ENCODE measurements at places on chromosomes 5 and 9. TPM values are rescaled to one million over a fixed set of nuclear protein-coding genes. Genes with fewer than 3 reads are reported as not detected.

Gene ZNF454
- total RNA-seq: not detected

DNA sequence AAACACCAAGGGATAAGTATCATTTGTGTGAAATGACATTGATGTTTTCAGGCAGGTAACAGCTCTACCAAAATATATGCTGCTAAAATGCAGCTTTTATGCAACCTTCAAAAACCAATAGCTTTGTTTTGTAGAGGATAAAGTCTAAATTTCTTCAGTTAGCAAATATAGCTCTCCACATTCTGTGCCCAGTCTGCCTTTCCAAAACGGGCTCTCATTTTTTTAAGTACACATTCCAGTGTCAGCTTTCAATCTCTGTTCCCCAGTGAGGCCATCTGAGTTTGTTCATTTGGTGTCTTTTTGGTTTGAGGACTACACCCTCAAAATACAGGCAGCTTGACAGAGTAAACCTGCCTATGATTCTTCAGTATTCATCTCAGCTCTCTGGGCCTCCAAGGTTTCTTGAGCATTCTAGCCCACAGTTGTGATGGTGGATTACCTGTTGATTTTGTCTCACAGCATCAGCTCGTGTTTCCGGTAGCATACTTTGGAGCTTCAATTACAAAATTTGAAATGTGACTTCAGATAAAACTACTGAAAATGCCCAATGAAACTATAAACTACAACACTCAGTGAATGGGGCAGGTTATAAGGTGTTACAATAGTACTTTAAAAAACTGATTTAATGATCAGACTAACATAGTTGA, 55.7 kb downstream of the NR3C1 start:
- no peak for DNase-seq

GRCh38 chr9:130639124-130639765, 25.1 kb upstream of the PRDM12 start:
- no peak for DNase-seq

GRCh38 chr5:135191084-135191826, 157.2 kb upstream of the PITX1 start:
- peak; percentile 69 for DNase-seq

Gene DCTN3
- 104 TPM for total RNA-seq

Measured in HT1080 (cell line).